ENCODE measurements at places on chromosomes 6 and 20.

DNA sequence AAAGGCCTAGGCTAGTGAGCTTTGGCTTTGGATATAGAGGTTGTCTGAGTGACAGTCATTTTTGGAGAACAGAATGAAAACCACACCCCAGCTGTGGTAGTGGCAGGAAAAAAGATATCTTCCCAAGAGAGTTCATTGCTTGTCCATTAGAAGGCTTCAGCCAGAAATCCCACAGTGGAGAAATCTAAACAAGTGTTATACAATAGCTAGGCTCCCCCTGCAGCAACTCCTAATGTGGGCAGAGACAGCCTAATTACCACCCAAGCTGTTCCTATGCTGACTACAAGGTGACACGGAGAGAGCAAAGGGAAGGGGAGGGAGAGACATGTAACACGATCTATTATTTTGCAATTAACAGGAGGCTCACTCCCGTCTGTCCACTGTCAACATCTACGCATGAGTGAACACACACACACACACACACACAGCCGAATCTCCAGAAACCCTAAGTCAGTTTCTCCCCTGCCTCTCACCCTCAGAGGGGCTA lies 147.5 kb upstream of the TCF21 start:
- DNase-seq = no peak

DNA sequence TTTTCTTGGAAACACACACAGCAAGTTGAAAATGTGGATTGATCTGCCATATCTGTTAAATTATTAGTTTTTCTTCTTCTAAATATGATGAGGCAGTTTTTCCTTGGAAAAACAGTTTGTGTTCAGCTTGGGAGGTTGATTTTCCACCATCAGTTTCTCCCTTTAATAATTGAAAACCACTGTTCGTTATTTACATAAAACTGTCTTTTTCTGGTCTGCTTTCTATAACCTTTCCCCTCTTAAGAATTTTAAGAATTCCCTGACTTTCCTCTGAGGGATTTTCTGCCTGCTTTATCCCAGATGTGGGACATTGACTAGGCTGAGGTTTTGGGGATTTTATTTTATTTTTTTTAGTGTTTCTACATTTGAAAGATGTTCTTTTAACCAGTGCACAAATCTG lies 27.2 kb downstream of the DSE start:
- DNase-seq = peak; percentile 82

DNA sequence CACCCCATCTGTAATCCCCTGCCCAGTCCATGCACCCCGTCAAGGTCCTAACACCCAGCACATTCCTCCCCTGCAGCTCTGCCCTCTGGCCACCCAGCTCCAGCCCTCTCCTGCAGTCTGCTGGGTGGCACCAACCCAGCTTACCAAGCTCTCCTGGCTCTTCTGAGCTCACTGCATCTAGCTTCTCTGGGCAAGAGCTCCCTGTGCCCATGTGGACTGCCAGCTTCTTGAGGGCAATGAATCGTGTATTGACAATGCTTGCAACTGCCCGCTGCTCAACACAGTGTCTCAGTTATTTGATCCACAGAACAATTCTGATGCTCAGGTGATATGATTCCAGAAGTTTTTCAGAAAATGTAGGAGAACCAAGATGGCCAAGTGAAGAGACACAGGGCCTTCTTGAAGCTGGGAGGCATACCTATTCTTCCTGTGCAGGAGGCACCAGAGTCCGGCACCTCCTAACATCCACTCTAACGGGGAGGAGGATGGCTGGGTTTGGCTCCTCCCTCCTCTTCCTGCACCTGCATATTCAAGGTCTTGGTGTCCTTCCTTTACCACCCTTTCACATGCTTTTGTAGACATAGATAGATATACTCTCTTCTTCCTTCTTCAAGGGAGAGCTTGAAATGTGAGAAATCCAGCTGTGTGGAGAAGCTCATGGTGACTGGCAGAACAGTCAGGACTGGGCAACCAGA lies 85.6 kb downstream of the TRERF1 start:
- no peak for DNase-seq

- DNase-seq = peak; percentile 82
These were observed 44.8 kb downstream of the STK4 start for GRCh38 chr20:45011108-45011526.

- DNase-seq = no peak
These were observed 328.2 kb upstream of the MANEA start for GRCh38 chr6:95249175-95249574.
